NCI-H1417 treated with DMSO at 0.1 percent for 48 hours (cell line): ENCODE measurements at places on chromosomes 4 and X.
A peak's percentile ranks its signal among the peaks of the same experiment; 100 is the strongest.

DNA sequence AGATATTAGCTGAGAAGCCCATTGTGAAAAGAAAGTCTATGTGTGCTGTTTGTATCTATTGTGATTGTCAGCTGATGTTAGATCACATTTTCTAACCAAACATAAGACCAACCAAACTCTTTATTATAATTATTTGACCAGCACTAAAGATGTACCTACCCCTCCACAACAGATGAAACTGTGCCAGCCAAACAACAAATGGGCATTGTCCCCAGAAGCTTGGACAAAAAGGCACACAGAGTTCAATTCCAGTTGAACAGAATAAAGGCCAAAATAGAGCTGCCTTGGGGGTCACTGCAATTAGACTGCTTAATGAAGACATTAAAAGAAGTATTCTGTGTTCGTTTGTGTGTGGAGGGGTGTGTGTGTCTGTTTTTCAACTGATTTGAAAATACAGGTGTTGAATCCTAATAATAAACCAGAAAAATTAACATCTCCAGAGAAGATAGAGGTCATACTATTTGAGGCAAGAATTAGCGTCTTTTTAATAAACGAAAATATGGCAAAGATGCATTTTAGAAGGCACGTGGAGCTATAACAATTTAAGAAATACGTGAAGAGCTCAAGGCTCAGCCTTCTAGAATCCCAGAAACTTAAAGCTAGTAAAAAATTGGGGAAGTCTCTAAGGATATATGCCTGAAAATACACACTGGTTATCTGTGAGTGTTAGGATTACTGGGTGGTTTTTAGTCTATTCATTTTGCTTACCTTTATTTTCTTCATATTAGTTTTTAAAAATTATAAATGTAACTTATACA lies 2.2 kb downstream of the SPP1 start:
- DNase-seq, result no peak

DNA sequence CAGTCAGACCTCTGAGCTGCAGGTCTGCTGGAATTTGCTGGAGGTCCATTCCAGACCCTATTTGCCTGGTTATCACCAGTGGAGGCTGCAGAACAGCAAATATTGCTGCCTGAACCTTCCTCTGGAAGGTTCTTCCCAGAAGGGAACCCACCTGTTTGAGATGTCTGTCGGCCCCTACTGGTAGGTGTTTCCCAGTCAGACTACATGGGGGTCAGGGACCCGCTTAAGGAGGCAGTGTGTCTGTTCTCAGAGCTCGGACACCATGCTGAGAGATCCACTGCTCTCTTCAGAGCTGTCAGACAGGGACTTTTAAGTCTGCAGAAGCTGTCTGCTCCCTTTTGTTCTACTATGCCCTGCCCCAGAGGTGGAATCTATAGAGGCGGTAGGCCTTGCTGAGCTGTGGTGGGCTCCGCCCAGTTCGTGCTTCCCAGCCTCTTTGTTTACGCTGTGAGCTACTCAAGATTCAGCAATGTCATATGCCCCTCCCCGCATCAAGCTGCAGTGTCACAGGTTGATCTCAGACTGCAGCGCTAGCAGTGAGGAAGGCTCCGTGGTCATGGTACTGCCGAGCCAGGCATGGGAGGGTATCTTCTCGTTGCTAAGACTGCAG lies 44.1 kb upstream of the KDR start:
- no peak for DNase-seq

- no peak for DNase-seq
Observed at GRCh38 chrX:122790376-122791095, 393.5 kb upstream of the GRIA3 start.

DNA sequence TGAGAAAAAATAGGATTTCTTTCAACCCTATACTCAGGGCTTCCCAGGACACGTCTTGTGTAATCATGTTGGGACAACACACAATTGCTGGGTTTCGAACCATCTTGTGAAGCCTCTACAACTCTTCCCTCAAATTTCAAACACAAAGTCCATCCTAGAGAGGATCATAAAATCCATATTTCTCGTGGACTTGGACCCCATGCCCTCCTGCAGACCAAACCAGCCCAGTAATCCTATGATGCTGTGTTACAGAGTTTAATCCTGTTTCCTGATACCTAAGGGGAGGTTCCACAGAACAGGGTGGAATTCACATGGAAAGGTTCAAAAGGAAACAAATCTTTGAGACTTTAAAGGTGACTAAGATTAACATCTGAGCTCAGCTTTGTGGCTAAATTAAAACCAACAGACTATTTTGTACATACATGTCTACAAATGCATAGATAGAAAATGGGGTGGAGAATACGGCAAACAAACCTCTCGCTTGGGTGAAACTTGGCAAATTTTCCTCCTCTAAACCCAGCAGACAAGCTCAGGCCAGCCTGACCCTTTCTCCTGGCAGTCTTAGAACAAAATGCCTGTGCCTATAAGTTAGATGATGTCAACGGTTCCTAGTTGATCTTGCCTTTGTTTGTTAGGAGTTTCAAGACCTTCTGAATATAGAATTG lies 38.1 kb downstream of the EGFL6 start:
- no peak for DNase-seq

DNA sequence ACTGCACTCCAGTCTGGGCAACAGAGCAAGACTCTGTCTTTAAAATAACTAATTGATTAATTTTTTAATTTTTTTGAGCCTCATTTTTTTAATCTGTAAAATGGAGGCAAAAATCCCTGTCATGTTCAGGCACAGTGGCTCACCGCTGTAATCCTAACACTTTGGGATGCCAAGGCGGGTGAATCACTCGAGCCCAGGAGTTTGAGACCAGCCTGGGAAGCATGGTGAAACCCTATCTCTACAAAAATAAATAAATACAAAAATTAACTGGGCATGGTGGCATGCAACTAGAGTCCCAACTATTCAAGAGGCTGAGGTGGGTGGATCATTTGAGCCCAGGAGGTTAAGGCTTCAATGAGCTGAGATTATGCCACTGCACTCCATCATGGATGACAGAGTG lies 15.4 kb downstream of the AMTN start:
- DNase-seq, result no peak

GRCh38 chr4:150683775-150684350 lies 101.9 kb downstream of the MAB21L2 start:
- no peak for DNase-seq

GRCh38 chr4:3802571-3803474 lies 36.6 kb downstream of the ADRA2C start:
- no peak for DNase-seq

DNA sequence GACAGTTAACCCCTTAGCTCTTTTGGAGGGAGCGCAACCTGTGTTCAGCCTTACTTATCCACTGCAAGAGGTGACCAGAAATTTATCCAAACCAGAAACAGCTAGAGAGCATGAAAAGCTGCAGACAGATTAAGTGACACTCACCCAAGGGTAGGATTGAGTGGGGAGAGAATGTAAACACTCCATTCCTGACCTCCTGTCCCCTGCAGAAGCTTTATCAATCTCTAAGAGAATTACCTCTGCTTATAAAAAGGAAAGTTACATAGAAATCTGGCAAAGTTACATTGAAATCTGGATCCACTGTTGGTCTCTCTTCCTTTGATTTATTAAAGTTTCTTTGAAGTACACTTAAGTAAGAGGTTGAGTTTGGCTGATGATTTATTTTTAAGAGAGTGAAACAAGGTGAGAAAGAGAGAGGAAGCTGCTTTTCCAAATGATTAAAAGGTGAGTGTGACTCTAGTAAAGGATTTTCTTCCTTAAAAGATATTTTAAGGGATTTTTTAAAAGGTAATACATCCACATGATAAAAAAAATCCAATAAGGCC lies 112.3 kb downstream of the ANAPC4 start:
- no peak for DNase-seq

DNA sequence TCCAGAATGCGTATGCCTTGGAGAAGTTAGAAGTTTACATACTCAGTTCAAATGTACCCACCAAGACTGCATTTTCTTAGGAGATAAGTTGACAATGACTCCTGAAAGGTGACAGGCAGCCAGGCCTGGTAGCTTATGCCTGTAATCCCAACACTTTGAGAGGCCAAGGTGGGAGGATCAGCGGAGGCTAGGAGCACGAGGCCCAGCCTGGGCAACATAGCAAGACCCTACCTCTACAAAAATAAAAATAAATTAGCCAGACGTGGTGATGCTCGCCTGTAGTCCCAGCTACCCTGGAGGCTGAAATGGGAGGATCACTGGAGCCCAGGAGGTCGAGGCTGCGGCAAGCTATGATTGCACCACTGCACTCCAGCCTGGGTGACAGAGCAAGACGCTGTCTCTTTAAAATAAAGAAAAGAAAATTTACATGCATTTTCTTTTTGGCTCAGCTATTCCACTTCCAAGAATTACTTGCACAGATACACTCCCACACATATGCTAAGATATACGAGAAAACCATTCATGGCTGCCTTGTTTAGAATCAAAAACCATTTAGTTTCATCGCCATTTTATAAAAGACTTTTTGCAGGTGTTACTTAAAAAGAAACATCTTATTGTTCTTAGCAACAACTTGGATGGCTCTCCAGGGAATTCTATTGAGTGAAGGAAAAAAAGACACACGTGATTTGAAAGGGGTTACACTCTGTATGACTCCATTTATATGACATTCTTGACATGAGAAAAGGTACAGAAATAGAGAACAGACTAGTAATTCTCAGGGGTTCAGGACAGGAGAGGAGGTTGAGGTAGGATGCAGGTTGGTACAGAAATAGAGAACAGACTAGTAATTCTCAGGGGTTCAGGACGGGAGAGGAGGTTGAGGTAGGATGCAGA lies 66.3 kb downstream of the DHRSX start:
- DNase-seq, result no peak

DNA sequence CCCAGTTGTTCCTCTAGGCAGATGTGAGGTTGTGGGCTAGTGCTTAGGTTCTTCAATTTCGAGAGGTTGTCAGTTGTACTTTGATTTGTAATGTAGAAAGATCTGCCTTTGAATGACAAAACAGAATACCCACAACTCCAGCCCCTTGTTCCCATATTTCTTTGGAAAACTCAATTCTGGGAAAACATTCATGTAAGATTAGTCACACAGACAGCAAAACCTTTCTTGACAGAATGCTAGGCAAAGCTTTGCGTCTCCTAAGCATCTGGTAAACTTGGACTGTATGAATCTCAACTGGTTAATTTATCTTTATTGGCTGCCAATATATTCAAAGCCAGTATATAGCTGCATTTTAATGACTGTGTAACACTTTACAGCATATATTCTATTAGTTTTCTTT lies 34.9 kb downstream of the NOCT start:
- DNase-seq, result no peak

- no peak for DNase-seq
Observed at GRCh38 chrX:104806346-104806745, 240.3 kb downstream of the IL1RAPL2 start.

DNA sequence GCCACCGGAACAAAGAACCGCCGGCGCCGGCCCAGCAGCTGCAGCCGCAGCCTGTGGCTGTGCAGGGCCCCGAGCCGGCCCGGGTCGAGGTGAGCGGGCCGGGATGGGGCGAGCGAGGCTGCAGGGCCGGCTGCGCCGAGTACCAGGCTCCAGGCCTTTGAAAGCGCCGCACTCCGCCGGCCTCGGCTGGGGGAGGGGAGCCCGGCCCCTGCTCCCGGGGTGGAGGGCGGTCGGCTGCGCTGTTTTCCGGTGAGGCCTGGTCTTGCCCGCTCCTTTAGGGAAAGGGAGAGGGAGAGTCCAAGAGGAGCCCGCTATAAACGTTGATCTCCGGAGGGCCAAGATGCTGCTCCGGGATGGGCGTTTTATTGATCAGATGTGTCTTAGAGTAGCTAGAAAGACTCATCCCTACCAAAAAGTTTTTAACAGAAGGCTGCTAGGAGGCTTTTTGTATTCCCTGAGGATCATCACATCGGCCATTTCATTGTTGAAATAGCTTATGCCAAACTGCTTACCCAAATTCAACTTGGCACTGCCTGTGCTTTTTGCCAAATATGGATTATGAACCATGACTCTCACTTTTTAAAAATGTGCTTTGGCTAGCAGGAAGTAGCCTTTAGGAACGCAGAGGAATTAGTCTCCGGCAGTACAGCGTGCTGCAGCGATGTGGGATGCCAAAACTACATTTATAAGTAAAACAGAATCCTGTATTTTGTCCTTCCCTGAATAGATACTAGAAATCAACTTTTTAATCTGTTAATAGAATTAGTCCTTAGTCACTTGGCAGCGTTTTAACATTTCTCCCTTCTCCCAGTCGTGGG lies 760 bp downstream of the TMEM165 start:
- DNase-seq, result no peak

- DNase-seq, result peak; percentile 30
Observed at GRCh38 chrX:48071064-48071985, at the start of gene ZNF630. ZNF630 (minus strand) TSS chrX:48071640; CDS start chrX:48066886, 4,754 bp downstream.

- DNase-seq, result no peak
Observed at GRCh38 chr4:80286451-80286850, 20.0 kb downstream of the FGF5 start.

DNA sequence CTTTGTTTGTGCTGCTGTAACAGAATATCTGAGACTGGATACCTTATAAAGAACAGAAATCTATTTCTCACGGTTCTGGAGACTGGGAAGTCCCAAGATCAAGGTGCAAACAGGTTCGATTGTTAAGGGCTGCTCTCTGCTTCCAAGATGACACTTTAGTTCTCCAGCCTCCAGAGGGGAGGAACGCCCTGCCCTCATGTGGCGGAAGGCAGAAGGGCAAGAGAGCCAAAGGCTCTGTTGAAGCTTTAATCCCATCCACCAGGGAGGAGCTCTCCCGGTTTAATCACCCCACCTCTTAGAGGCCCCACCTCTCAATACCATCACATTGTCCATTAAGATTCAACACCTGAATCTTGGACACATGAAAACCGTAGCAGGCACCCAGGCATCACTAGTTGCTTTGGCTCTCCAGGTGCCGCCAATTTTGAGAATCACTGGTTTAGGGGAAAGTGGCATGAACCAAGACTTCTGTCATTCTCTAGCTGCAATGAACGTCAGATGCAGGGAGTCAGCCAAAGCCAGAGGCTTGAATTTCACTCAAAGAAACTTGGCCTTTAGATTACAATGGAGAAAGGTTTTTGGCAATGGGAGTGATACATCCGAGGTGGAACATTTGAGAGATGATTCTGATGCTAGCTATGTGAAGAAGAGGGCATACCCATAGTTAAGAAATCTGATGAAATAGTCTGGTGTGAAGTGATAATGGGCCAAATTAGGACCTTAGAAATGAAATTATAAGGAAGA lies 15.7 kb downstream of the FHL1 start:
- DNase-seq, result no peak

DNA sequence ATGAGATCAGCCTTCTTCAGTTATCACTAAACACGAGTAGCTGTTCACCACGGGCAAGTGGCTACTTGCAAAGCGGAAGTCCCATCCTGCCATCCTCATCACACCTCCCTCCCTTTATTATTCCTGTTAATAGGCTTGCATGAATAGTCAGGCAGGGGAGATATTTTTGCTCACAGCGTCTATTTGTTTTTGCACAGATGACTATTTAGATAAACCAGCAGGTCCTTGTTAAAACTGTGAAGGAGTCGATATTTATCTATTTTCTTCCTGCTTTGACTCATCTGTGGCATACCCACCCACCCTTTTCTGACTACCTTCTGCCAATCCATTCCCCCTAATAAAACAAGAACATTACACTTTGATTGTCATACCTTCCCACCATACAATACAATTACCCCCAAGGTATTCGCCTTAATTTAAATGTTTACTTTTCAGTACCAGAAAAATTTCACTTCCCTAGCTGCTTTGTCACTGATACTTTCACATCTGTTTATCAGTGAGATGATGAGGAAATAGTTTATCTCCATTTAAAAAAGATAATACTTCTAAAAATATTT lies 96.6 kb upstream of the BANK1 start:
- DNase-seq, result no peak
